ENCODE measurements at places on chromosomes 2 and 18.

GRCh38 chr18:33576999-33577646, 896 bp upstream of the ASXL3 start:
- DNase-seq: no peak

- DNase-seq: no peak
These were observed 65.3 kb downstream of the SLC40A1 start for GRCh38 chr2:189515264-189515663.

DNA sequence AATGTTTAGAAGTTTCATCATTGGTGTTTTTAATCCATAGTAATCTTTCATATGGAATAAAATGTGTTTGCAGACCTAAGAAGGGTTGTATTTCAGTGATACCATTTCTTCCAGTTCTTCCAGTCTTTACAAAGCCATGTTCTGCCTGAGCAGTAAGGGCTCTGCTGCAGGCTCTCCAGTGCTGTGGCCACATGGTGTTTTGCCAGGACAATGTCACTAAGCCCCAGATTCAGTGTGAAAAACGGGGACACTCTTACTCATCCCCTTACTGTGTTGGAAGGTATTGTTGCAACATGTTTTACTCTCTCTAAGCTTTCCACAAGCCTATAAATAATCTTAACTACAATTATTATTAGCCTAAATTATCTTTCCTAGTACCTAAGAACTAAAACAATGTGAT, 481.4 kb upstream of the CDH7 start:
- DNase-seq: no peak

- no peak for DNase-seq
These were observed 36.3 kb downstream of the HS6ST1 start for GRCh38 chr2:128282246-128282975.

GRCh38 chr2:28358668-28359201, 33.9 kb upstream of the FOSL2 start:
- DNase-seq: no peak

- no peak for DNase-seq
These were observed 45.1 kb upstream of the HDAC4 start for GRCh38 chr2:239445771-239446524.

DNA sequence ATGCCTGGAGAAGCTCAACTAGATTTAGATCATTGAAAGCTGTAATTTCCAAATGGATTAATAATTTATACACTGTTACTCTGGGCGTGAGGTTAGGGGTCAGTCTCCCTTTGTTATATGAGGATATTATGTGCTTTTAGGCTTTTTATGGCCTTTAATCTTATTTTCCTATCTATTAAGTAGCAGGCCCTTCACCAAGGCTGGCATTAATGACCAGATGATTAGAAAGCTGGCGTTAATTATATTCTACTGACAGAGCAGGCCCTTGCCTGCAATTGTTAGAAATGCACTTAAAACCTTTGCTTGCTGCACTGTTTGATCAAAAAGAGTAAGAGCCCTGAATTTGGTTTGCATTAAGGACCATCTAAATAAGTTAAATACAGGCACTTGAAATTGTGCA, 75.3 kb downstream of the EPAS1 start:
- no peak for DNase-seq

DNA sequence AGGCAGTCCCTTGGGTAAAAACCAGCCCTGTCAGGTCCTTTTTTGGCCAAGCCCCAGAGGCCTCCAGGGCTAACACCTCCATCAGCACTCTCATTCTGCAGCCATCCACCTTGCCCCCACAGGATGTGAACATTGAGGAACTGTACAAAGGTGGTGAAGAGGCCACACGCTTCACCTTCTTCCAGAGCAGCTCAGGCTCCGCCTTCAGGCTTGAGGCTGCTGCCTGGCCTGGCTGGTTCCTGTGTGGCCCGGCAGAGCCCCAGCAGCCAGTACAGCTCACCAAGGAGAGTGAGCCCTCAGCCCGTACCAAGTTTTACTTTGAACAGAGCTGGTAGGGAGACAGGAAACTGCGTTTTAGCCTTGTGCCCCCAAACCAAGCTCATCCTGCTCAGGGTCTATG, 7.3 kb downstream of the IL1F10 start:
- no peak for DNase-seq

GRCh38 chr2:180705122-180705521, 275.3 kb upstream of the UBE2E3 start:
- no peak for DNase-seq

- no peak for DNase-seq
These were observed 93.5 kb upstream of the SLC14A2 start for GRCh38 chr18:45521777-45522176.

DNA sequence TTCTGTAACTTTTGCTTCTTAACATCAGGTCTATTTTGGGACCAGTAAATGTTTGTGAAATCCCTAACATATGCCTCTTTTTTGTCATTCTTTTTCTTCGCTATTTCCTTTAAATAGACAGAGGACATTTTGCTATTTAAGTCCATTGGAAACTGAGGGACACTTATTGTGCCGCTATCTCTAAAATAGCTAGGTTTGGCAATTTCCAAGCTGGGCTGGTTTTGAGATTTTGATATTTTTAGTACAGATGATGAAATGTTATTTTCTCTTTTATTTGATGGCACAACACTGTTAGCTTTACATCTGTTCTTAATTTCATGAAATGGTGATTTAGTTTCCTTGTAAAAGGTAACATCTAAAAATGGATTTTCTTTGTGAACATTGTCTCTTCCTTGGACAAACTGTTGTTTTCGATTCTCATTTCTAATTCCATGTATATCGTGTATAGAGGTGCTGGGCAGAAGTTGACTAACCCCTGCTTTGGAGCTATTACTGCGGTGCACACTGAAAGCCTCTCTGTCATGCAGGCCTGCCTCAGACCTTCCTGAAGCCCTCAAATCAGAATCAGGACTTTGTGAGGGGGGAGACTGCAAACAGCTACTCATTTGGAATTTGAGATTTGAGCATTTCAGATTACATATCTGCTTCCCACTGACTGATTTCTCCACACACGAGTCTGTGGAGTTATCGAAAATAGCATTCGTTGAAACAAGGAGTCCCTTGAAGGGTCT, 594 bp downstream of the RAD51AP2 start:
- DNase-seq: no peak

DNA sequence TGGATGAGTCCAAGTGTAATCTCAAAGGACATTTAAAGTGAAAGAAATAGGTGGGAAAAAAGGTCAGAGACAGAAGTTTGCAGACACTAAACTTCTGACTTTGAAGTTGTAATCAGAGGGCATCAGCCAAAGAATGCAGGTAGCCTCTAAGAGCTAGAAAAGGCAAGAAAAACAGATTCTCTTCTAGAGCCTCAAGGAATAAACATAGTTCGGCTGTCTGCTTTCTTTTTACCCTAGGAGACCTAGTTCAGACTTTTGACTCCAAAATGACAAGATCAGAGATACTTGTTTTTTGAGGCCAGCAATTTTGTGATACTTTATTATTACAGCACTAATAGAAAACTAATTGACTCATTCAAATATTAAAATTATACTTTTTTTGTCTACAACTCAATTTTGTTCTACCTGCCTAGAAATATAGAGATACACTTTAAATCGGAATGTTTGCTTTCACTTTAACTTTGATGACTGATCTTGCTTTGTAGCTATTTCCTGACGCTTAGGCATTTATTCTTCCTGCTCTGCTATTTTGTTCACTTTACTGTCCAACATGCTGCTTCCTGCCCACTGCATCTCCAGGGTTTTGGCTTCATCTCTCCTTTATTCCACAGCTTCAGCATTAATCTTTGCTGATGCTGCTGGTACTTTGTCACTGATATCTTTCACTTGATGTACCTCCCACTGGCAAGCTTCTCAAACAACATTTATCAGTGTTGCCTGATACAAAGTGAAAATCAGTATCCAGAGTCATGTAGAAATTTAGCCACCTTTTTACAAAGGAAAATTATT, 272.5 kb downstream of the DSEL start:
- no peak for DNase-seq

DNA sequence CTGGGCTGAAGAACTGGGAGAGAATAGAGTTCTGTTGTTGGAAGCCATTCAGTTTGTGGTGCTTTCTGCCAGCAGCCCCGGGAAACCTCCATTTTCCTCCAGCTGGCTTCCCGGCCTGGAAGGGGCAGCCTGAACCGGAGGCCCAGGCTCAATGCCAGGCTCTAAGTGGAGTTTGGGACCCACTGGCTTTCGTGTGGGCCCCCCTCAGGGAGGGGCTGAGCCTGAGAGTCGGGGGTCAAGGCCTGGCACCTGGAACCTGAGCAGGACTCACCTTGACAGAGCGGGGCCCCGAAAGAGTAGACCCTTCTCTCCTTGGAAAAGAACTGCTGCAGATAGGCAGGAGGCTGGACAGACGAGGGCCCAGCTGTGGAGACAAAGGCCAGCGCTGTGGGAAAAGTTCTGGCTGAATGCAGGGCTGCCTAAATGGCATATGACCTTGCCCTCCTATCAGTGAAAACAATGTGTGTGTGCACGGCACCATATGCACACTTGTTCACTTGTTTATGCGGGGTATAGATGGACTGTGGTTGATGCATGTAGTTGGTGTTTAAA, 34.8 kb upstream of the ASB18 start:
- DNase-seq: no peak

DNA sequence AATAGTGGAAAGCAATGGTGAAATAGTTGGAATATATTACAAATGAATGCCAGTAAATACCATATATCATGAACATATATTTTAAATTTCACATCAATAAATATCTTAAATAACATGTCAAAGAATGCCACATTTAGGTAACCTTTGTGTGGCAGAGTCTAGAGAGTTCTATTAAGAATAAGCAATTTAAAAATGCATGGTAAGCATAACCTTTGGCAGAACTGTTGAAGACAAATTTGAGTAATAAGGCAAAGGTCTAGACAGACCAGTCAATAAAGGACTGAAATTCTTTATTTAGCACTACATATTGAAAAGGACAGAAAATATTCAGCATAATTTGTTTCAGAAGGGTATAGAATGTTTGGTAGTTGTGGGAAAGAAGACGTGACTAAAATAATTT, 1417.0 kb downstream of the SUCLG1 start:
- DNase-seq: no peak

DNA sequence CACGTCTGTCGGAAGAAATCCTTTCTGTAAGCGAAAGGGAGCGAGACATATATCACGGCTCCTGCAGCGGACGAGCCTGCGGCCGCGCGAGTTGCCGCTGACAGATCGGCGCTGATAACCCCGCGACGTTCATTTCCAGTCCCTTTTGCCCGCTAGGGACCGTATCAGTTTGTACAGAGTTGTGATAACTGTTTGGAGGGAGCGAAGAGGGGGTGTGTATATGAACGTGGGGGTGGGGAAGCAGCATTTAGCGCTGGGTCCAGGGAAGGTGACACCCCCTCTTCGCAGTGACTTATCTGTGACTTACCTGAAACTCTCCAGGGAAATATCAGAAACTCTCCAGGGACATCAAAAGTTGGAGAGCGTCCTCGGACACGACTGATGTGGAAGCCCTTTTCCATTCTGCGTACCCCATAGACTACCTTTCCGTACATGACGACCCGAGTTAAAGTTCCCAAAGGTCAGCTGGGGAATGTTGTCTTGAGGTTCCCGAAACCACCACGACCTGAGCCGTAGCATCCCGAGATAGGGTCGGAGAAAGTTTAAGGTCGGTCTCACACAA, 948 bp upstream of the GATA6 start:
- DNase-seq: no peak

GRCh38 chr2:38465789-38466127, 88.7 kb upstream of the ATL2 start:
- DNase-seq: no peak

GRCh38 chr2:183996825-183997793, 601.2 kb upstream of the ZNF804A start:
- DNase-seq: no peak

DNA sequence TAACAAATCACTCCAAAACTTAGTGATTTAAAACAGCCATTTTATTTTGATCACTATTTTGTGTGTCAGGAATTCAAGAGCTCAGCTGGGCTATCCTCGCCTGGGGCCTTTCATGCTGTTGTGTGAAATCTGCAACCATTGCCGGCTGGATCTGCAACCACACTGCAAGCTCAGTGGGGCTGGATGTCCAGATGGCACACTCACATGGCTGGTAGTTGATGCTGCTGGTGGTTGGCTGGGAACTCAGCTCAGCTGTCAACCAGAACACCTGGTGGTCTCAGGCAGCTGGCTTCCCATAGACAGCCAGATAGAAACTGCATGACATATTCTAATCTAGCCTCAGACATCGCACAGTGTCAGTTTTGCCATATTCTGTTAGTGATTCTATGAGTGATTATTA, 30.6 kb upstream of the AP1S3 start:
- DNase-seq: no peak

DNA sequence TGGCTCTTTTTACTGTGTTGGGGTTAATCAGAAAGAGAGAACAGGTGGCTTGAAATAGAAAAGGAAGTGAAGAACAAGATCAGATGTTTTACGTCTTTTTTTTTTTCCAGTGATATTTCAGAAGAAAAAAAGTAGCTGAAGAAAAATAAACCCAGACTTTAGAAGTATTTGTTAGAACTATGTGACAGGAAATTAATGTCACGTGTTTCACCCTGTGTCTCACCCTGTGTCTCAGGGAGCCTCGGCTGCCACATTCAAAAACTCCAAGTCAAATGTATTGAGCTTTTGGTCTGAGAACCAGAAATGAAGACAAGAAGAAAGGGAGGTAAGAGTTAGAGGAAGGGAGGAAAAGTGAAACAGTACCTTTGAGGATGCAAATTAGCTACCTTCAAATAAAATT, 38.0 kb downstream of the AKAIN1 start:
- DNase-seq: no peak
